ENCODE measurements at places on chromosomes 11 and 22. TPM values are rescaled to one million over a fixed set of nuclear protein-coding genes. Genes with fewer than 3 reads are reported as not detected.

DNA sequence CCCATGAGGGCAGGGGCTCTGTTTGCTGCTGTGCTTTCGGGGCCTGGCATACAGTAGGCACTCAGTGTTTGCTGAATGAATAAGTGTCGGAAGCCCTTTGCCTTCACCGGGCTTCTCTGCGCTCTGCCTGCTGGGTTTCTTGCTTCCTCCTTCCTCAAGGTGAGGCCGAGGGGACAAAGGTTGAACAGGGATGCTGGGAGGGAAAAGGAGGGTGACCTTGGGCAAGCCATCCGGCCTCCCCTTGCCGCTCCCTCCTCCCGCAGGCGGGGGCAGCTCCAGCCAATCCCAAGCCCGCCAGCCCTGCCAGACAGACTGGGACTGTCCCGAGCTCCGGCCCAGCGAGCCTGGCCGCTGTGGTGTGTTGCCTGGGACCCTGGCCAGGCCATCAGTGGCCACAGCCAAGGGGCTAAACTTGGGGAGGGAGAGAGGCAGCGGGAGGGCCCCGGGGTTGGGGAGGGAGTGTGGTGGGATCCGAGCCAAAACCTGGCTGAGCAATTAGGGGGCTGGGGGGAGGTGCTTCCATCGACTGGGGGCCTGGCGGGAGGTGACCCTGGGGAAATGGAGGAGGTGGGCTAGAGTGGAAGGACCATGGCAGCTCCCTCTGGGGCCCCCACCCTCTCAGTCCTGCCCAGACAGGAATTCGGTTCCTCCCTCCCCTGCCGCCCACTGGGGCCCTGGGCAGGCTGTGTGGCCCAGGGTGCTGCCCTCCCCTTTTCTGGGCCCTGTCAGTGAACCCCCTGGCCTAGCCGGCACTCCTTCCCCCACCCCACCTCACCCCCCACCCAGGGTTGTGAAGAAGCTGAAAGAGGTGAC, 3.4 kb upstream of the RCOR2 start:
- H3K36me3 ChIP-seq: no peaks in the 10 kb centered on the region
- no peak overlapping the region for H3K4me3 ChIP-seq
- no peak for DNase-seq
- H3K27me3 ChIP-seq: peaks cover 3% of the 10 kb centered on the region

DNA sequence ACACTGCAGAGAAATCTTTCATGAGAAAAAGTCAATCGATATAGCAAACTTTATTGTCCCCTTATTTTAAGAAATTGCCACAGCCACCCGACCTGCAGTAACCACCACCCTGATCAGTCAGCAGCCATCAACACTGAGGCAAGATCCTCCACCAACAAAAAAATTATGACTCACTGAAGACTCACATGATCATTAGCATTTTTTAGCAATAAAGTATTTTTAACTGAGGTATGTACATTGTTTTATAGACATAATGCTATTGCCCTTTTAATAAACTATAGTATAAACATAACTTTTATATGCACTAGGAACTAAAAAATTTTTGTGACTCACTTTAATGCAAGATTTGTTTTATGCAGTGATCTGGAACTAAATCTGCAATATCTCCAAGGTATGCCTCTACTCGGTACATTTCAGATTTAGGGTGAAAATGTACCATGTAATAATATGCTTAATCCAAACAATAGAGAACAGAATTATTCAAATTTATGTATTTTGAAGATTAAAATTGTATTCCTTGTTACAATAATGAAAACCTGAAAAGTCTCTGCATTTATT, 79.2 kb upstream of the CEP126 start:
- no peaks in the 10 kb centered on the region for H3K27me3 ChIP-seq
- no peak overlapping the region for H3K4me3 ChIP-seq
- DNase-seq: no peak
- no peaks in the 10 kb centered on the region for H3K4me1 ChIP-seq

DNA sequence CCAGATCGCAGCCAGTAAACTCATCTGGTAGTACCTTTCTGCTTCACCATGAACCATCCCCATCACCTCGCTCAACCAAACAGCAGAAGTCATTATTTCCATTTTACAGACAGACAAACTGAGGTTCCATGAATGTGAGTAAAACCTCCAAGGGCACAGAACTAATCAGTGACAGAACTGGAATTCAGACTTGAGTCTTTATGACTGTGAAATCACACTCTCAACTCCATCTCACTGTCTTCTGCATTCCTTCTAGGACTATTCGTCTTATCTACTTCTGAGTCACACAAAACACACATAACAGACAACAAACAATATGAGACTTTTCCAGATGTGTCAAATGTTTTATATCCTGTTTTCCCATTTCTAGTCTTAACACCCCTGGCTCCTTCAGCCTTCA, 9.3 kb upstream of the NUP50 start:
- no peak for DNase-seq
- peaks cover 3% of the 10 kb centered on the region for H3K36me3 ChIP-seq
- H3K27ac ChIP-seq: no peak overlapping the region
- no peaks in the 10 kb centered on the region for H3K4me1 ChIP-seq
- H3K27me3 ChIP-seq: no peaks in the 10 kb centered on the region
- H3K4me3 ChIP-seq: no peak overlapping the region

Gene RAPSN
- 0.15 TPM for total RNA-seq

DNA sequence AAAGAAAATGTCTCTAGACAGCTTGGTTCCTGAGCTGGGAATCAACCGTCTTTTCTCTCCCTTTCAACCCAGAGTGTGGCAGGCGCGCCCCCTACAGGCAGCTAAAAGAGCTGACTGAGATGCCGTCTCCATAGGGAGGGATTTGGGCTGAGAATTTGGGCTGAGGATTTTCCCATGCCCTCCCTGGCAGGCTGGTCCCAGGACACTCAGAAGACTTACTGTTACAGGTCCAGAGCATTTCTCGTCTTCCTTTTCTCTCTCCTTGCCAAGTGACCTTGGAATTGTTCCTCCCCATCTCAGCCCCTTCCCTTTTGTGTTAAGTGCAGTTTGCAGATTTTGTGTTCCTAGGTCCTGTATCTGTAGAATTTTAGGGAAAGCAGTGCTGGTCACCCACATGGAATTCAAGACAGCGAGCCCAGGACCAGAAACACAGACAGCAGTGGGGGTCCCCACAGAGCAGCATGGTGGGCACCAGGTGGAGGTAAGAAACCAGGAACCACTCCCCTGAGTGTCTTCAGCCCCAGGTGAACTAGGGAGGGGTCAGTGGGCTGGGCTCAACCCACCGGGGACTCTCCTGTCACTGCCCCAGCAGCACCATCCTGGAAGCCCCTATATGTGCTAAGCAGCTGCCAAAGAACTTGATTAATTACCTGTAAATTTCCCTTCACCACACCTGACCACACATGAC, 9.9 kb upstream of the IGLL5 start:
- no peak overlapping the region for H3K4me3 ChIP-seq
- H3K36me3 ChIP-seq: no peaks in the 10 kb centered on the region
- H3K4me1 ChIP-seq: no peaks in the 10 kb centered on the region
- H3K27me3 ChIP-seq: no peaks in the 10 kb centered on the region

DNA sequence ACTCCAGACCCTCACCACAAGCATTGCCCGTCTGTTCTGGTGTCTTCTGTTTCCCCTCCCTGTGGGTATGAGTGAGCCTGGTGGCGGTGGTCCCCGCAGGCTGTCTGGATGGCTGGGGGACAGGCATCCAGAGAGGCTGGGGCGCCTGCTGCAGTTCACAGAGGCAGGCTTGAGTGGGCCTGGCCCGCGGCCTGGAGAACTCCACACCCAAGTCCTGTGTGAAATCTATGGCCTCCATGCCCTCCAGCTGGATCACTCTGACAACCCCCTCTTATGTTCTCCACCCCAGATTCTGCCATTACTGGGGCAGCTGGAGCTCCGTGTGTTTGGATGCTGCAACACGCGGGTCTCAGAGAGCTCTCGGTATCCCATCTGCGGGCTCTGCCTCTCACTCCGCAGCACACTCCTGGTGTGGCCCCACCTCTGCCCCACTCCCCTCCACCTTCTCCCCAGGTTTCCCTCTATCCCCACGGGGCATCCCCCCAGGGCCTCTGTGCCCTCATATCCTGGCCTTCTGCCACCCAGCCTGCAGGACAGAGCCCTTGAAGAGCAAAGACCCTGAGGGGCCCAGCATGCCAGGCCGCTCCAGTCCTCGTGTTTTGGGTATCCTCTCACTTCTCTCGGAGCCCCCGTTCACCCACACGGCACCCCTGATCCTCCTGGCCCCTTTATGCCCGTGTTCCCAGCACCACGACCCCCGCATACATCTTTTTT, 31.3 kb downstream of the LRRC74B start:
- H3K36me3 ChIP-seq: no peaks in the 10 kb centered on the region
- H3K4me1 ChIP-seq: no peaks in the 10 kb centered on the region
- H3K27me3 ChIP-seq: no peaks in the 10 kb centered on the region
- H3K27ac ChIP-seq: no peak overlapping the region
- no peak overlapping the region for H3K4me3 ChIP-seq

DNA sequence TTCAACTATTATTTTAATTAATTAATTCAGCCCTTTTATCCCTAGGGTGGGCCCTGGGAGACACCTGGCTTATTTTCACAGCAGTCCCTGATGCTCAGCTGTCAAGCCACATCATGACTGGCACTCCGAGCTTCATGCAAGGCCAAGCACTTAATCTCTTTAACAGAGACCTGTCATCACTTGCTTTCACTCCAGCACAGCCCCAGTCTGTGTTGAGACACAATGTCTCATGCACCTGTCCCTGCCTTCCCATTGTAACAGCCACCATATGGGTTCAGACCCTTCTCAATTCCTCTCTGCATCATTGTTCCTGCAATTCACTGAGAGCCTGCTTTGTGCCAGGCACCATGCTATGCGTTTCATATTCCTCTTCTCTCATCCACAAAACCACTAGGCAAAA, 222.2 kb upstream of the TENM4 start:
- no peak overlapping the region for H3K4me3 ChIP-seq
- H3K27ac ChIP-seq: no peak overlapping the region
- H3K27me3 ChIP-seq: no peaks in the 10 kb centered on the region

Gene HTR3B
- not detected for total RNA-seq

DNA sequence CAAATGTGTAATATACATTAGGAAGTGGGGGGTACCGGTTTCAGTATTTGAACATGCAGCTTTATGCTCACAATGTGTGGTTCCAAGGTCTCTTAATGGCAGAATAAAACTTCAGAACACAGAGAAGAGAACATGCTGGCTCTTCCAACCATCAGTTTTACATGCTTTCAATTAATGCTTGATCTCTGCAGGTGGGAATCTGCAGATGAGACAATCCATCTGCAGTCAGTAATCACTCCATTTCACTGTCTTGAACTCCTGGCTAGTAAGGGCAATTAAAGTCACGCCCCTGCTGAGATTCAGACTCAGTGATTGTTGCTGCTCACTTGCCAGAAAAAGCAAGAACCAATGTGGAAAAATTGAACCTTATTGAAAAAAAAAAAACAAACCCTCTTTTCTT, 945.7 kb downstream of the DLG2 start:
- H3K36me3 ChIP-seq: no peaks in the 10 kb centered on the region
- no peaks in the 10 kb centered on the region for H3K4me1 ChIP-seq
- no peak overlapping the region for H3K27ac ChIP-seq
- no peak for DNase-seq

DNA sequence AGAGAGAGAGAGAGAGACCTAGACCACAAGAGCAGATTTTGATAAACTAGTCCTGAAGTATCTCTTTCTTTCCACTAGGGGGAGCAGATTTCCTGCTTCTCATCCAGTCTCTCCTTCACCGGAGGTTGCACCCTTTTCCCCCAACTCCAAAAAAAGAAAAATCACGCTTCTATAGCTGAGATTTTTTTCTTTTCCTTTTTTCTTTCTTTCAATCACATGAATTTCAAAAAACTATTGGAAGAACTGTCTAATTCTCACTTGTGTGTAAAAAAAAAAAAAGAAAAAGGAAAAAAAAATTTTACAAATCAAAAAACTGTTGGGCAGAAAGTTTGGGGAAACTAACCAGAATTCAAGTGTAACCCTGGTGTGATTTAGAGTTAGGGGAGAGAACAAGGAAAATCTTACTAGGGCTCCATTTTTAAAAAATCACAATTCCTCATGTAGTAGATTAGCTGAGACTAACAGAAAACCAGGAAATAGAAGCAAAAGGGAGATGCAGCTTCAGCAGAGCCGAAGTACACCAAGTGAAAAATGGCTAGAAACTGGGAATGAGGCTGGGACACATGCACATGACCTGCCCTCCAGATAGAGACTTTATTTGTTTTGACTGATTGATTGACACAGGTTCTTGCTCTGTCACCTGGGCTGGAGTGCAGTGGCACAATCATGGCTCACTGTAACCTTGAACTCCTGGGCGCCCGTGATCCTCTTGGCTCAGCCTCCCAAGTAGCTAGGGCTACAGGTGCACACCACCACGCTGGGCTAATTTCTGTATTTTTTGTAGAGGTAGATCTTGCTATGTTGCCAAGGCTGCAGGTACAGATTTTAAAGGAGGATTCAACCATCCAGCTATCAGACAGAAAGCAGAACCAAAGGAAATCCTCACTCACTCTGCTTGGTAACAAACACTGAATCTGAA, 27.1 kb downstream of the SDHD start:
- no peaks in the 10 kb centered on the region for H3K27me3 ChIP-seq
- H3K4me1 ChIP-seq: no peaks in the 10 kb centered on the region
- DNase-seq: no peak
- H3K36me3 ChIP-seq: no peaks in the 10 kb centered on the region

DNA sequence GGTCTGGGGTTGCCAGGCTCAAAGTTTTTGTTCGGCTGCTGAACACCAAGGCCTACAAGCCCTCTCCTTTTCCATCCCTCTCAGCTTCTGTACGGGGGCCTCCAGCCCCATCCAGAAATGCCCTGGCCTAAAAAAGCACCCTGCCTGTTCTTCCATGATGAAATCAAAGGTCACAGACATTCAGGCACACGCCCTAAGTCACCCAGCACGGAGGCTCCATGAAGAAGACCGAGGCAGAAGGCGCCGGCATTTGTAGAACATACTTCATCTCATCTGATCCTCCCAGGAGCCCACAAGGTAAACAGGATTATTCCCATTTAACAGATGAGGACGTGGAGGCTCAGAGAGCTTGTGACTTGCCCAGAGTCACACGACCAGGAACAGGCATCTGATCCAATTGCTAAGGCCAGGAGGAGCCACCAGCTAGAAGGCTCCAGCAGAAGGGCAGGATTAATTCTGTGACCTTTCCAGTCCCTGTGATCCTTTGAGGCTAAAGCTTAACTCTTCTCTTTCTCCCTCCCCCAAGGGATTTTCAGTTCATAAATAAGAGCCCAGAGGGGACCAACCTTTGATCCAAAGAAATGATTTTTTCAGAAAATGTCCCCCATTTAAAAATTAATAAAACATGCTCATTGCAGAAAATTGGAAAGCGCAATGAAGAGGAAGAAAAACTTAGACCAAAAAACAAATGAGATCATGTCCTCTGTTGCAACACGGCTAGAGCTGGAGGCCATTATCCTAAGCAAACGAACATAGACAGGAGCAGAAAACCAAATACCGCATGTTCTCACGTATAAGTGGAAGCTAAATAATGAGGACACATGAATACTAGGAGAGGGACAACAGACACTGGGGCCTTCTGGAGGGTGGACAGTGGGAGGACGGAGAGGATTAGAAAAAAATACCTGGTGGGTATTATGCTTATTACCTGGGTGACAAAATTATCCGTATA, 38.7 kb downstream of the CYTH4 start:
- no peak for DNase-seq
- H3K4me1 ChIP-seq: peaks cover 3% of the 10 kb centered on the region
- H3K4me3 ChIP-seq: no peak overlapping the region
- H3K27ac ChIP-seq: no peak overlapping the region
- H3K36me3 ChIP-seq: no peaks in the 10 kb centered on the region
- peaks cover 8% of the 10 kb centered on the region for H3K27me3 ChIP-seq
